ENCODE measurements at places on chromosomes 16 and 17.

DNA sequence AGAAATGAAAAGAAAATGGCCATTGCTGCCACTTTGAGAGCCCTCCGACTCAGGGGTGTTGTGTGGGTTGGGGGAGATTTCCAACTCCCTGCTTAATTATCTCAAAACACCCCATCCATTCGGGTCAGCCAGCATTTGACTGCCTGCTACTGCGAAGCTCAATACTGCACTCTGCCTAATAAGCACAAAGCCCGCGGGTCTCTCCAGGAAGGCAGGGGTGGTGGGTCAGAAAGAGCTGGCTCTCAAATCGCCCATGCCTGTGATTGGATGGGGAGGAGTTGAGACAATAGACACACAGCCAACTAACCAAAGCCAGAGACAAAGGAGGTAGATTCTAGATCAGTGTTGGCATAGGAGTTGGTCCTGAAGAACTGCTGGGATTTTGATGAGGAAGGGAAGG lies 2.3 kb upstream of the XAF1 start:
- DNase-seq = no peak

DNA sequence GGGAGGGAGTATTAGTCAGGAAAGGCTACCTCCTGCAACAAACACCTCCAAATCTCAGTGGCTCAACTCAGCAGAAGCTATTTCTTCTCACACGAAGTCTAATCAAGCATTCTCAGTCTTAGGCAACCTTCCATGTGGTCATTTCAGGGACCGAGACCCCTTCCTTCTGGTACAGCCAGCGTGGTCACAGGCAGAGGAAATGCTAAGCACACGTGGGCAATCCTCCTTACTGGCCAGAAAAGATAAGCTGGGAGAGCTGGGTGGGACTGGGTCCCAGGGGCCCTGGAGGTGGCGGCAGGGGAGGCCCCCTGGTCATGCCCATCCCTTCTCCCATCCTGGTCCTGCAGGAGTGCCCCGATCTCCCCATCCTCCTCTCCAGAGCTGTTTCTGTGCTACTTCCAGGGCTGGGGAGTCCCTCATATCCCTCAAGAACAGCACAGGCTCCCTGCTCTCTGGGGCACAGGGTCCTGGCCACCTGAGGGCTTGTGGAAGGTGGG lies 5.7 kb upstream of the CX3CL1 start:
- no peak for DNase-seq

DNA sequence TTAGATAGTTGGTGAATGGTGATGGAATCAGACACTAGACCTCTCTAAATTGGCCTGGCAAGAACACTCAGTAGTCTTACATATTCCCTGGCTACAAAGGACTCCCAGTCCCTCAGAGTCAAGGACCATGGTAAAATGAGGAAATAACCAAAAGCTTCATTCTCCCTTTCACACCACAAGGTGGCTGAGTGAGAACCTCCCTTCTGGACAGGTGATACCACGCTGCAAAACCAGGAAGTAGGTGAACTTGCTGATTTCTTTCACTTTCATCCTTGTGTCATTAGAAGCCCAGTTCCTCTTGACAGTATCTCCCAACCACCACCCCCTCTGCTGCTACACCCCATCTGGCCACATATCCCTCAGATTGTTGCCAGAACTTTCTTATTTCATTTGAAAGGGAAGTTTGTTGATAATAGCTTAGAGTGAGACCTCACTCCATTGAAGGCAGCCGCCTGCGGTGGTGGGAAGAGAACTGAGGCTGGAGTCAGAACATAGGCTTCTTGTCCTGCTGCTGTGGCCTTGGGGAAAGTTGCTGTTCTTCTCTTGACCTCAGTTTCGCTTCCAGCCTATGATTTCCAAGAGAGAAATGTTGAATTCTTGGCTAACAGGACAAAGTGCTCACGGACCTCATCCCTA lies 290.6 kb upstream of the CCL2 start:
- DNase-seq = no peak

DNA sequence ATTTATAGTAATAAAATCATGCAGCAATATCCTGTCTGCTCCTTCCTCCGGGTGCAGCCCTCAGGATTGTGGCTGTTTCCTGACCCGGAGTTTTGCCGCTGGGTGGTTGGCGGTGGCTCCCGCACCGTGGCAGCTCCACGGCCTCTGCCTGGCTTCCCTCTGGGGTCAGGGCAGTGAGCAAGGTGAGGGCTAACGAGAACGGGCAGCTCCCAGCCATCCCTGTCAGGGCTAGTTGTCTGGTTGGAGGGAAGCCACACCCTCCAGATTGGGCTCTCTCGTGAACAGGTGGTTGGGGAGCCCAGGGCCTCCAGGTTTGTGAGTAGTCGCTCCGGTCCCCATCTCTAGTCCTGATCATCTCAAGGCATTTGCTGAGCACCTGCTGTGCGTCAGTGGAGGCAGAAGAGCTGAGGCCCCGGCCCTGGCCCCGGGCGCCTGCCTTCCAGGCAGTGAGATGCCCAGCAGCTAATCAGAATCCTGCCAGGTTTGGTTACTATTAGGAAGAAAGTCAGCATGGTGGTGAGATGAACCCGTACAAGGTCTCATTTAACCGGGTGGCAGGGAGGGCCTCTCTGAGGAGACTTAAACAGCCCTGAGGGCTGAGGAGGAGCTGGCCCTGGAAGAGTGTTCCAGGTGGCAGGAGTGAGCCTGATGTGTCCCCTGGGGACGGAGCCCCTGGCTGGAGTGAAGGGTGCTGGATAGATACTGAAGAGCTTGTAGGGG lies 2.3 kb upstream of the NUDT16L1 start:
- no peak for DNase-seq

GRCh38 chr16:50318796-50319578 lies 49.8 kb downstream of the BRD7 start:
- DNase-seq = no peak

GRCh38 chr16:3158026-3158509 lies 23.2 kb downstream of the ZNF213 start:
- DNase-seq = no peak

DNA sequence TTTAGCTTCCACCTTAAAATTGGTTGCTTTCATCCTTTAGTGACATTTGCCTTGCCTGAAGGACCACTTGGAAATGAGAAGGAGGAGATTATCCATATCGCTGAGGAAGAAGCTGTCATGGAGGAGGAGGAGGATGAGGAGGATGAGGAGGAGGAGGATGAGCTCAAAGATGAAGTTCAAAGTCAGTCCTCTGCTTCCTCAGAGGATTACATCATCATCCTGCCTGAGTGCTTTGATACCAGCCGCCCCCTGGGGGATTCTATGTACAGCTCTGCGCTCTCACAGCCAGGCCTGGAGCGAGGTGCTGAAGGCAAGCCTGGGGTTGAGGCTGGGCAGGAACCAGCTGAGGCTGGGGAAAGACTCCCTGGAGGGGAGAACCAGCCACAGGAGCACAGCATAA lies 11.5 kb upstream of the TMEM106A start:
- no peak for DNase-seq

DNA sequence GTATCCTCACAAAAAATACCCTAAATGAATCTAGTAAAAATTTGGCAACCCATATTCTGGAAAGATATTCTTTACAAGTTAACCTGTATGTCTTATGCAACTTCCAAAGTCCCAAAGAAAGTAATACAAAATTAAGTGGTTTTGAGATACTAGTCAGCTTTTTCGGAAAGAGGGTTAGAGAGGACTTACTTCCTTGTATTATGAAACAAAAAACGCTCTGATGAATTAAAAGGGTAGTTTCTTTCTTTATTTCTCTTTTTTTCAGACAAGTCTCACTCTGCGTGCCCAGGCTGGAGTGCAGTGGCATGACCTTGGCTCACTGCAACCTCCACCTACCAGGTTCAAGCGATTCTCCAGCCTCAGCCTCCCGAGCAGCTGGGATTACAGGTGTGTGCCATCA lies 51.6 kb downstream of the KANSL1 start:
- DNase-seq = no peak

- DNase-seq = no peak
Measured at GRCh38 chr17:33680472-33680871, 387.4 kb upstream of the ASIC2 start.

GRCh38 chr16:30652718-30653117 lies 2.0 kb downstream of the PRR14 start:
- no peak for DNase-seq

DNA sequence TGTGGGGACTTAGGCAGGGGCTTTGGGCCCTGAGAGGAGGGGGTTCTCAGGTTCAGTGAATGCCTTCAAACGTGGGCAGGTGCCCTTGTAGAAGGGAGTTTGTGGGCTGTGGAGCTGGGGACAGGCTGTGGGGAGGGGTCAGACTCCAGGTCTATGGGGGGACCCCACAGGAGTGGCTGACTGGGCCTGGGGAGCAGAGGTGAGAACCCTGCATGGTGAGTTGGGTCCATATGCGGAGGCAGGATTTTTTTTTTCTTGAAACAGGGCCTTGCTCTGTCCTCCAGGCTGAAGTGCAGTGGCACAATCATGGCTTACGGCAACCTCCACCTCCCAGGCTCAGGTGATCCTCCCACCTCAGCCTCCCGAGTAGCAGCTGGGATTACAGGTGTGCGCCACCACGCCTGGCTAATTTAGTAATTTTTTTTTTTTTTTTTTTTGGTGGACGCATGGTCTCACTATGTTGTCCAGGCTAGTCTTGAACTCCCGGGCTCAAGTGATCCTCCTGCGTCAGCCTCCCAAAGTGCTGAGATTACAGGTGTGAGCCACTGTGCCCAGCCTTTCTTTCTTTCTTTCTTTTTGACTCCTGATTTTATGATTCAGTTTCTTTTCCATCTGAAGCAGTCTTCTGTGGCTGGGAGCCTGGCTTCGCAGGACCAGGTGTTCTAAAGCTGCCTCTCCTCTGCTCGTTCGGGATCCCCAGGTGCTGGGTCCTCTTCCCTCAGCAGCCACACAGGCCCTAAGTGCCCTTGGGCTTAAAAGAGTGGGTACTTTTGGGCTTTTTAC lies 19.0 kb upstream of the ADCY7 start:
- DNase-seq = no peak

- no peak for DNase-seq
Measured at GRCh38 chr16:85347213-85347591, 234.9 kb upstream of the CIBAR2 start.

DNA sequence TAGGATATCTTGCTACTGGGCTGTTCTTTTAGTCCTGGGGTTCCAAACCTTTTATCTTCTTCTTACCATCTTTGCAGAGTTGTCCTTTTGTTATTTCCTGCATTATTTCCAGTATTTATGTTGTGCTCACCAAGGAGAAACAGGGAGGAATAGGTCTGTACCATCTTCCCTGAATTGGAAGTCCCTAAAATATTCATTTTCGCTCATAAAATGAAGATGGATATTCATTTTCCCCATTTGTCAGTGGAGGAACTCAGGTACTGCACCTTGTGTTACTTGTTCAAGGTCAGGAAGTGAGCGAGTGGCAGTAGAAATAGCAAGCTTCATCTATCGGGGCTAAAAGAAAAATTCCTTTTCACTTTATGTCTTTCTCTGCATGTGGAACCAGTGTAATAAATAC lies 989.7 kb downstream of the CDH11 start:
- no peak for DNase-seq

- DNase-seq = no peak
Measured at GRCh38 chr17:22469941-22470340, 777.6 kb downstream of the KCNJ18 start.

- no peak for DNase-seq
Measured at GRCh38 chr17:76515274-76515949, 14.2 kb upstream of the RHBDF2 start.

GRCh38 chr17:73625006-73625405 lies 19.2 kb downstream of the SDK2 start:
- no peak for DNase-seq

- no peak for DNase-seq
Measured at GRCh38 chr17:72385475-72385874, 264.7 kb downstream of the SOX9 start.

DNA sequence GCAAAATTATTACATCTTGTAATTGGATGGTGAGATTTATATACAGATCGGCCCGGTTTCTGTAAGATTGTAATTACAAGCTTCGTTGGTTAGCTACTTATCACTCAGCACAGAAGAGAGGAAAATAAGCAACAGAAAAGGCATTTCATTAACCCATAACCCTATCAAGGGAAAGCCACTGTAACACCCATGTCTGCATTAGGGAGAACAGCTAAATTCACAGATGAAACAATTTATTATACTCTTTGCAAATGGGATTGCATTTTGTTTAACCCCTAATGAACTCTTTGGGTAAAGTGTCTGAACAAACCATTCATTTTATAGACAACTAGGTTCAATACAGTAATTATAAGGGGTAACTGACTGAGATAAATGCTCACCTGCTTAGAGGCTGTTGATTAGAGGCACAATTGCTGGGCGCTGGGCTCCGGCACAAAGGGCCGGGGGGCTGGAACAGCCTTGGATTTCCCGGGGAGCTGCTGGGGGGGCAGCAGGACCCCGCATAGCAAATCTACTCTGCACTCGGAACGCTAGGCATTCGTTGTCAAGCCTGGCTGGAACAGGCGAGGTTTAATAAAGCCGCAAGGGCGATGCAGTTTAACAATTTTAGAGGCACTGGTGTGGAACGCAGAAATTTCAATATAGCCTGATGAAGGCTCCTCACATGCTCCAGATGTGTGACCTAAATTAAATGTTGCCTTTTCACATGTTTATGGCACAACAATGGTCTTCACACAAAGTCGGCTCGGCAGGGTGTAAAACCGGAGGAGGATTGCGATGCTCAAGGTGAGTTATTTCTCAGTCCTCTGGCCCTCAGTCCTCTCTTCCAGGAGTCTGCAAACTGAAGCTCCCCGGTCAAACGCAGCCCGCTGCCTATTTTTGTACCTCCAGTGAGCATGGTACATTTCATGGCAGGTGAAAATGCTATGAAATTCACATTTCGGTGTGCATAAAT lies 134.0 kb upstream of the IRX6 start:
- peak; percentile 23 for DNase-seq

DNA sequence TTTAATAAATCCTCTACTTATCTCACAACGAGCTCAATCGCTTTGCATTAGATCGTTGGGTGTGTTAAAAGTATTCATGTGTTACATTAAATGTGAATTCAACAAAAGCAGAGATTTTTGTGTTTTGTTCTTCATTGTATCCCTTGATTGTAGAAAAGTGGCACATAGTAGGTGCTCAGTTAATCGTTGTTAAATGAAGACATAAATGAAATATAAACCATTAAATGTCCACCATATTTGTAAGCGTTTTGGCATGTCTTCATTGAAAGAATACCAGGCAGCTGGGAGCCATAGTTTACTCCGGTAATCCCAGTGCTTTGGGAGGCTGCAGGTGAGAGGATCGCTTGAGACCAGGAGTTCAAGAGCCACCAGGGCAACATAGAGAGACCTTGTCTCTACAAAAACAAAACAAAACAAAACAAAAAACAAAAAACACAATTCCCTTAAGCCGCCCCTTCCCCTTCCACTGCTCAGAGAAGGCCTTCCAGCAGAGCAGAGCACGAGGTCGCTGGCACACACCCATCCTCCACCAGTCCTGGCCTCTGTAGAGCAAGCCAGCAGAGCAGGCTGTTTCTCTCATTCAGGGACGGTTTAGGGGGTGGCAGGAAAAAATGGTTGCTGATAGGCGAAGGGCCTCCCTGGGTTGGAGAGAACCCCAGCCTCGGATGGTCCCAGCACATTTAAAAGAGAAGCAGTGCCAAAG lies 673 bp upstream of the CHD9 start:
- DNase-seq = no peak

Measured in NCI-H1417 treated with DMSO at 0.1 percent for 48 hours (cell line).